ENCODE measurements at places on chromosomes 1 and 21.

DNA sequence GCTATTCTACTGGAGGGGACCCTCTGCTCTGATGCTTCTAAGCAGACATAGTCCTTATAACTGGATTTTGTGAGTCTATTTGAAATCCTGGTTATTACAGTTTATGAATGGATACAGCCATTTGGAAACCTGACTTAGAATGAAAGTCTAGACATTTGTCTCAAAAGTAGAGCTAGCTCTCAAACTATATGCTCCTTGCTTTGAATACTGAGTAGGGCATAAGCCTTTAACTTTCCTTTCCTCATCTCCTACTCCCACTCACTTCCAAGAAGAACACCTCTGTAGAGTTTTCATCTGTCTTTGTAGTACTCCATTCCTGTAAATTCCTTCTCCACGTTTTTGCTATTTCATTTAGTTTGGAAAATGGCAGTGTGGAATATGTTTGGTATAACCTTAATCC is 9.0 kb upstream of the ARID1A start:
- no peak for DNase-seq

- DNase-seq, result peak; percentile 79
Measured at GRCh38 chr1:229694053-229694693, 68.1 kb downstream of the URB2 start.

GRCh38 chr21:34857874-34858273 is 189.1 kb downstream of the CLIC6 start:
- no peak for DNase-seq

- DNase-seq, result no peak
Measured at GRCh38 chr1:38559446-38560165, 300.0 kb downstream of the RRAGC start.

DNA sequence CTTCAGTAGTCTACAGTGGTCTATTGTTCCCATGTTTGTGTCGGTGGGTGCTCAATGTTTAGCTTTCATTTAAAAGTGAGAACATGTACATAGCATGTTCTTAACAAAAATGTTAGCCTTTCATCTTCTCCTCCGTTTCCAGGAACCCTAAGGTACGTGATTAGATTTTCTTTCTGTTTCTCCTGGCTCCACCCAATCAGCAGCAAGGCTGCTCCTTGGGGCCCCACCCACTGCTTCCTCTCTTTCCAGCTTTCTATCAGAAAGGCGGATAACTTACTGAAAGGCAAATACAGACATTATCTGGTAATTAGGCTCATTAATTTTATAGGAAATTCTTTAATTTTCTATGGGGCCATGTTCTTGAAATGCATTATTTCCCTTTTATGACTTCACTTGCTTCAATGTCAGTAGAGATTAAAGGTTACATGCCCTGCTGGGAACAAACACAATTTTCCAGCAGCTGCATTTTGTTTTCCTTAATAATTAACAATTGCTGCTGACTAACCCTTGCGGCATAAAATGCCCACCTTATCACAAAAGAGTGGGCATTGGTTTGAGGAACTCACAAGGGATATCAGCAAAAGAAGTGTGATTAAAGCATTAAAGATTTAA is 324.9 kb upstream of the SNX7 start:
- no peak for DNase-seq

GRCh38 chr1:118862755-118863154 is 125.4 kb downstream of the TBX15 start:
- peak; percentile 9 for DNase-seq

DNA sequence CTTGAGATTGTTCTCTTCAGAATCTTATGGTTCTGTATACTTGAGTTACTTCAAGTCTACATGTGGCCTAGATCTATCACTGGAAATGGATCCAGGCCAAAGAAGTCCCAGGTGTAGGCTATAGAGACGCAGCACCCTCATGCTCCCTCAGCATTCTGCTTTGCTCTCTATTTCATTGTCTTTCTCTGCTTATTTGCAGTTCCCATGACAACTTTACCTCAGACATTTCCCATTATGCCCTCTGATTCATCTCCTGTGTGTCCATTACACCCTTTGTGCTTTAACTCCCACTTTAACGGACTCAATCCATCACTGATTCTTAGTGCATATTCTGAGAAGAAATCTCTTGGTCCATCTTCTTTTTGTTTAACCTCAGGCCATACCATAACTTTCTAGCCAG is 236.9 kb upstream of the NRIP1 start:
- no peak for DNase-seq

- no peak for DNase-seq
Measured at GRCh38 chr1:147598621-147599361, 57.5 kb downstream of the BCL9 start.

DNA sequence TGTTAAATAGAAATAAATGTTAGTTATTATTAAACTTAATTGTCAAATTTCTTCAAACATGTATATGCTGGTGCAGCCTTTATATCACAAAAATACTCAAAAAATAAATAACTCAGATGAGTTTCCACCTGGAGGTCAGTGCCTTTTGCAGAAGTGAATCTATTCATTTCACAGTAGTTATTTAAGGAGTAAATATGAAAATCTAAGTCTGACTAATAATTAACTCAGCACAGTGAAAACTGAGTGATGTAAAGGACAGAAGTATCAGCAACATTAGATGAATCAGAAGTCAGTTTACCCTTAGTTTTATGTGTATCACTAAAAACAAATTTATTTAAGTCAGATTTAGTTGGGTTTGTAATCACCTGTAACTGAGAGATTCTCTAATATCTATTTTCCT is 2135.4 kb downstream of the MRPL39 start:
- no peak for DNase-seq

DNA sequence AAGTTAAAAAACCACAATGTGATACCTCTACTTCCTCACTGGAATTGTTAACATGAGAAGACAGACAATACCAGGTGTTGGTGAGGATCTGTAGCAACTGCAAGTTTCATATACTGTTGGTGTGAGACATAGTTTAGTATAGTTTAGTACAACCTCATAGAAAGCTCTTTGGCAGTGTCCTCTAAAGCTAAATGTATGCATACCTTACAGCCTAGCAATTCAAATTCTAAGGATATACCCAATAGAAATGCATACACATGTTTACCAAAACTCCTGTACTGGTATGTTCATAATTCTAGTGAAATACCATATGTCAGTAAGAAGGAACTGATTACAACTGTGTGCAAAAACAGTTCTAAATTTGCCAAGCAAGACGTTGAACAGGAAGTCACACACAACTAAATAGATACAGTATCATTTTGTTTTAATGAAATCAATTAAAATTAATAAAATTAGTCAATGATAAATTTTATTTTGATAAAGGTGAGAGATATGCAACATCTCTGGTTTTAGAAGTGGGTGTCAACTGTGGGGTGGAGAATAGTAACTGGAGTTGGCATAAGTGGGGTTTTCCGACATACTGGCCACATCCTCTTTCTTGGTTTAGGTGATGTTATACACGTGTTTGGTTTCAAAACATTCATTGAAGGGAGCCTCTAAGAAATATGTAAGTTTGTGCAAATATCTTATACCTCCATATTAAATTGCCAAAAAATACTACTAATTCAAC is 450.7 kb downstream of the PTPRC start:
- no peak for DNase-seq

GRCh38 chr1:218705911-218706893 is 361.1 kb downstream of the TGFB2 start:
- peak; percentile 99 for DNase-seq
